Foreskin fibroblast (primary cell): ENCODE measurements at places on chromosomes 16 and 17.

DNA sequence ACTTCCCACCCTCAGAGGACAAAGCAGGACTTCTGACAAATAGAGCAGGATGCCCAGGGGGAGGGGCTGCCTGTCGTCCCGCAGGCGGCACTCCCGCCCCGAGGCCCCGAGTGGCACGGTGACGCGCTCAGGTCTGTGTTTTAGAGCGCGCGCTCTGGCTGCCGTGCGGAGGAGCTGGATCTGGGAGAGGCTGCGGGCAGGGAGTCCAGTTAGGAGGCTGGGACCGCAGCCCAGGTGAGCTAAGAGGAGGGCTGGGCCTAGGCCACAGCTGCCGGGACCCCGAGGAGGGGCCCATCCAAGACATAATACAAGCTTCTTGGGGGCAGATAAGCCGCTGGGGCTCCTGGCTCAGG, 6.4 kb downstream of the DOC2A start:
- no peak for DNase-seq

DNA sequence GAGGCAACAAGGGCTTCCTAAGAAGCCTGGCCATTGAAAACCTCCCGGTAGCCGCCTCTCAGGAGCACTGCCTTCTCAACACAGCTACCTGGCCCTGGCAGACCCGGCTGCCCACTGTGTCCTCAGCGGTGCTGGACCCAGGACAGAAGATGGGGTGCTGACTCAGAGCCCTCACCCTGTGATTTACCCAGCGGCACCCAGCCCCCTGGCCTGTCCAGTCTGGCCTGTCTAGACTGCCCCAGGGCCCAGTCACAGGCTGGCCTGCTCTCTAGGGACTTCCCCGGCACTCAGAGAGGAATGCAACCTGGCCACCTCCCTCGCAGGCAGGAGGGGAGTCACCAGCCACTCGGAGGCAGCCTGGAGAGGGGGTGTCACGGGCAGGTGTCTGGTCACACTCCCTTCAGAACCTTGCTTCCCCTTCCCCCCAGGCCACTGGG, 20.1 kb downstream of the PIEZO1 start:
- no peak for DNase-seq

DNA sequence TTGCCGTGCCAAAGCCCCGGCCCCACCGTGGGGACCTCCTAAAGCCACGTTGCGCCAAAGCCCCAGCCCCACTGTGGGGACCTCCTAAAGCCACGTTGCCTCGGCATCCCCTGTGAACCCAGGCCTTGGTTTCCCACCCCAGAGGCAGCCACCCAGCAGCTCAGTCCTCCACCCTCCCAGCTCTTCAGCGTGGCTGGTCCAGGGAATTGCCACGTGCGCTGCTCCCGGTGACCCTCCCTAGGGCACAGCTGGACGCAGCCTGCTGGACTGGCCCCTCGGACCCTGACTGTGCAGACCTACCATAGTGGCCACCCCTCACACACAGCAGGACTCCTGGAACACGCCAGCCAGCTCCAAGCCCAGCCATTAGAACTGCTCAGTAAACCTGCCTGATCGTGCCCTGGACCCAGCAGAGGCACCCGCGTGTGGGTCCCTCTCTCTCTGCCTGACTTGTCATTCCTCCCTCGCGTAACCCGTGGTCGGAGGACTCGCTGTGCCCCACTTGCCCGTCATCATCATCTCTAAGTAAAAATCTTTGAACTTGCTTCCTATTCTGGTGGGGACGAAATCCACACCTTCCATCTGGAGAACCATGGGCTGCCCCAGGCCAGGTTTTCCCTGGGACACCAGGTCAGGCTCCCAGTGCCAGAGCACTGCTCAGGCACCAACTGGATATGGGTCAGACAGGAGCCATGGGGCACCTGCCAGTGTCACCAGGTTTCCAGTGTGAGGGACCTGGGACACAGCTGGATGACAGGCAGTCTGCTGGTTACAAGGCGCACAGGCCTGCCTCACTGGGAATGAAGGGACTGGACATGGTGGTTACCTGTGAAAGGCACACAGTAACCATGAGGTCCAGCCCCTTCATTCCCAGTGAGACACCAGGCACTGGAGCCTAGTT, 5.6 kb downstream of the CIAO3 start:
- no peak for DNase-seq

- DNase-seq, result no peak
Observed at GRCh38 chr16:65306300-65306699, 184.4 kb upstream of the CDH11 start.

- no peak for DNase-seq
Observed at GRCh38 chr17:50388728-50389127, 8.6 kb downstream of the LRRC59 start.

GRCh38 chr16:28520672-28521071, 14.0 kb upstream of the IL27 start:
- no peak for DNase-seq

- DNase-seq, result peak; percentile 45
Observed at GRCh38 chr17:10737168-10737622, 7.4 kb upstream of the TMEM220 start.

- no peak for DNase-seq
Observed at GRCh38 chr16:11685844-11686618, 17.8 kb downstream of the SNN start.

GRCh38 chr17:68134046-68134637, 98.6 kb downstream of the KPNA2 start:
- no peak for DNase-seq

DNA sequence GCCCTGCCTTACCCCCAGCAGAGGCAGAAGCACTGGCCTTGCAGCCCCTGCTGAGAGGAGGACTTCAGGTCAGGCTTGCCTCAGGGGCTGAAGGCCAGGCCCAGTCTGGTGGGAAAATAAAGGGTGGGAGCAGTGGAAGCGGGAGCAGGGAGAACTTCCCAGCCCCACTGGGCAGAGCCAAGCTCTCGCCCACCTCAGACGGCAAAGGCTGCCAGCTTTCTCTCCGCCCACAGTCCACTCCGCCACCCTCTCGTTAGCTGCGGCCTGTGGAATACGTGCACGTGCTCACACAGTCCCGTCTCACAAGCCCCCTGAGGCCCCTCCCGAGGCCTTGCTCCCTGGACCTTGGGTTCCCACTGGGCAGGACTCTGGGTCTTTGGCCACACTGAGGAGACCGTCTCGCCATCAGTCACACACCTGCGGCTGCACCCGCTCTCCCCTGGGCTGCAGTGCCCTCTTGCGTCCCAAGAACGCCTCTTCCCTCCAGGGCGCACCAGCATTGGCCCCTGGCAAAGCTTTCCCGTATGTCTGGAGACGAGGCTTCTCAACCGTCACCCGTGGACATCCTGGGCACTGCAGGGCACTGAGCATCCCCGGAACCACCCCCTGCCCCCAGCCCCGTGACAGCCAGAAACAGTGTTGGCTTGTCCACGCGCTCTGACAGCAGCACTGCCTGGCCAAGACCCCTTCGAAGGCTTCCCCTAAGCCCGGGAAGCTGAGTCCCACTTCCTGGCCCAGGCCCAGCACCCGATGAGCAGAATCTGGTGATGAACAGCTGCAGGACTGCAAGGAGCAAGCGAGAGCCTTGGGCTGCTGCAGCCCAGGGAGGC, 8.3 kb downstream of the MRPL28 start:
- peak; percentile 89 for DNase-seq
